Inflammatory macrophage (primary cell): ENCODE measurements at places on chromosomes 12 and 14.

DNA sequence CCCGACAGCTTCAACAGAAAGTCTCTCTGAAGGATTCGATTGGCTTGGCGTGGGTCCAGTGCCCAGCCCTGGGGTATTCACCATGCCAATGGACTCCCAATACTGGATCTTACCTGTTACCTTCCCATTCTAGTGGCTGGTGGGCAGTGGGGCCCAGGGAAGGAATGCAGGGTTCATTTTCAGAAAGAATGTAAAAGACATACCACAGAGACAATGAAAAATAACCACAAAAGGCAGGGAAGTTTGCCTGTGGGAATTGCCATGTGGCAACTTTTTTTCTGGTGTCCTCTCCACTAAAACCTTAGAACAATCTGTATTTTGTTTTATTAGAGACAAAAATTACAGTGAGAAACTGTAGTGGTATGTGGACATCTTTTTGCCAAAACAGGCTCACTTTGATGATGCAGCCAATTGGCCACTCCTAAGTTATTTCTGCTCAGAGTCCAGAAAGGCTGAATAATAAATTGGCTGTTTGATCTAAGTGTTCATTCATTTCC, 55.2 kb downstream of the PTGER2 start:
- no peak for DNase-seq

DNA sequence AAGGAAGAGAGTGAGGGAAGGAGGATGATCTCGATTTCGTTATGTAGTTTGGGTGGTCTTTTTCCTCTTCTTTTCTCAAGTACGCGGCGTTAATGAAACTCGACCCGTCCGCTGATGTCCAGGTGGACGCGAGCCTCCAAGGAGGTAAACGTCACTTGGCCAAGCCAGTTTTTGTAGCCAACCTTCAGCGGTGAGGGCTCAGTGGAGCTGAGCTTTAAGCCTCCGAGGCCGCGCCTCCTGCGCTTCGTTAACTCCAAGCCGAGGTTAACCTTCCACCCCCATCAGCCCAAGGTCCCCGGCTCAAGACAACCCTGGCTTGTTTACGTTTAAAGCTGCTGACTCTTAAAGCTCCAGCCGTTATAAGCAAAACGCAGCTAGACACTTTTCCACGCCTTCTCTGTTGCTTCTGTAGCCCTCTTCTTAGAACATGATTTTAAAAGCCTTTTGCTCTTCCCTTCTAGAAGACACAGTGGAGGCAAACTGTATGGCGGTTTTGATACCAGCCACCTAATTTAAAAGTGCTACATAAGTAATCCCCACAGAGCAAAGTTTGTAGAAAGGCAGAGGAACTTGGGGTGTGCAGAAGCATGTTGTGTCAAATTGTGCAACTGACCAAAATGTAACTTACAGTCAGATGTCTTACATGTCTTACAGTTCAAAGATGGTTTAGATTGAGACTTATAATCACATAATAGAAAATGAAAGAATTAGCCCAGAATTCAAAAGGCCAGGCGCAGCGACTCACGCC, 923 bp upstream of the ITPR2 start:
- DNase-seq: peak; percentile 53

GRCh38 chr12:65875640-65876071, 51.4 kb downstream of the HMGA2 start:
- DNase-seq: no peak

DNA sequence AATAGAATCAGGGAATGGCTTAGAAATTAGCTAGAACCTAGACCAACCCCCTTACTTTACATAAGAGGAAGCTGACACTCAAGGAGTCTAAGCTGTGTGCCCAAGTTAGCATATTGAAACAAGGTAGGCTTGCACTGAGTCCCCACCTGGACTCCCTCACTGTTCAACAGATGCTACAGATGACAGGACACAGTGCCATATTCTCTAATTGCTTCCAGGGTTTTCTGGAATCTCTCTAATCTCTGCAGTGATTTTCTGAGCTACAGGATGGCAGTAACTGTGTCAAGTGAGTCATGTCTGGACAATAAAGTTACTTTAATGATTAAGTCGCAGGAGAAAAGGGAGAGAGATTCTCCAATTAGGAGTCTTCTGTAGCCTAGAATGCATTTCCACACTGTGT, 35.8 kb downstream of the AKAP6 start:
- no peak for DNase-seq

DNA sequence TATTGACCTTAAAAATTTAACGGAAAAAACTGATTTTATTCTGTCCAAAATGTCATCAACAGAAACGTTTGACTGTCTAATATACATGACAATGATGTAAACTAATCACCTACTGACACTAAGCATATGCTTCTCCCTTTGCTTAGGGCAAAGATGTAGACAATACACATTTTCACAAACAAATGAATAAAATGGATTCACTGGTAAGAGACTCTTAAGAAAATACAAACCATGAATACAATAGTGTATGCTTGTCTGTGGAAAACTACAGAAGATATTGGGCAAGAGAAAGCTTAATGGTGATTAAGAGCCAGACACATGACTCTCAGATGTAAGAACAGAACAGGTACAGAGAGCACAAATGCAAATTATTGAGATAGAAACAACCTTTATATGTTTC, 1248.7 kb downstream of the FSCB start:
- DNase-seq: no peak
